ENCODE measurements at places on chromosomes 6 and 20.

DNA sequence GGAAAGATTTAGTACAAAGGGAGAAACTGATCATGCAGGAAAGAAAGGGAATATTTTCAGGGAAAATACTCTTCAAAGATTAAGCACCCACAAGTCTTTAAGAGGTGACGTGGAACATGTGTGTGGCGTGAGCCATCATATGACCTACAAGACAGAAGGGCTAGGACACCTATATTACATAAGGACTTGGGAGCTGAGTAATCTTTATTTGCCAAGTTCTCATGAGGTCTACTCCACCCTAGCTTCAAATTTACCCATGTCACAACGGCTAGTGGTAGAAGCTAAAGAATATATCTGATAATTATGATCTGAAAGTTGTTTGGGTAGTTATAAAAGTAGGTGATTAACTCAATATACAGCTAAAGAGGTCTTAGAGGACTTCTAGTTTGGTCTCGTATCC, 167.8 kb downstream of the GJA10 start:
- DNase-seq: no peak

DNA sequence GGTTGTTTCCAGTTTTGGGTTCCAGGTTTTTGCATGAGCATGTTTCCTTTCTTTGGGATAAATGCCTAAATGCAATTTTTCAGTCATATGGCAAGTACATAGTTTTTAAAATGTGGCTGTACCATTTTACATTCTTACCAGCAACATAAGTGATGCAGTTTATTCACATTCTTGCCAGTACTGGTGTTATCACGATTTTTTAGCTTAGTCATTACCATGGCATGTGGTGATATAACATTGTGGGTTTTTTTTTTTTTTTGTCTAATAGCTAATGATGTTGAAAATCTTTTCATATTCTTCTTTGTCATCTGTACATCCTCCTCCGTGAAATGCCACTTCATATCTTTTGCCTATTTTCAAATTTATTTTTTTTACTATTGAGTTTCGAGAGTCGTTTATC, 2.9 kb upstream of the TDRD6 start:
- no peak for DNase-seq

DNA sequence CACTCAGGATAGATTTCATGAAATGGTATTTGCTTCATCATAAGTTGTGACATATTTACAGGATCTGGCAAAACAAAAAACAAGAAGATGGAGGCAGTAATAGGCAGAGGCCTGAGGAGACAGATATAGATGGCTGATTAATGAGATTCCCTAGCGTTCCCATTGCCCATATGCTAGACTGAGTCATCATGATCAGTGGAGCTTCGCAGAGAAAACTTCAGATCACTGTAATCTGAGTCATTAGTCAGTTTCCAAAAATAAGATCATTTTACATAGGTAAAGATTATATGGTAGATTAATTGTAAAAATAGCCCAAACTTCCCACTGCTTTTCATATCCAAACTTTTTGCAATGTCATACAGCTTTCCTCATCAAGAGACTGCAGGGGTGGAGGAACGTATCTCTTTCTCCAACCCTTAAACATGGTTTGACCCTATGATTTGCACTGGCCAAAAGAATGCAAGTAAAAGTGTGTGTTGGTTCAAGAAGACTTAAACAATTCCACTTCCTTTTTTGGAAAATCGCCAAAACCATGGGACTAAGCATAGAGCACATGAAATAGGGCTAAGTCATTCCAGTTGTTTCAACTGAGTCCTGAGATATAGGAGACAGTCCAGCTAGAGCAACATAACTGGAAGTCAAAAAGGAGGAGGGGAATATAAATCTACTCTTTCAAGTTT, 626.0 kb downstream of the RNF144B start:
- DNase-seq: no peak

DNA sequence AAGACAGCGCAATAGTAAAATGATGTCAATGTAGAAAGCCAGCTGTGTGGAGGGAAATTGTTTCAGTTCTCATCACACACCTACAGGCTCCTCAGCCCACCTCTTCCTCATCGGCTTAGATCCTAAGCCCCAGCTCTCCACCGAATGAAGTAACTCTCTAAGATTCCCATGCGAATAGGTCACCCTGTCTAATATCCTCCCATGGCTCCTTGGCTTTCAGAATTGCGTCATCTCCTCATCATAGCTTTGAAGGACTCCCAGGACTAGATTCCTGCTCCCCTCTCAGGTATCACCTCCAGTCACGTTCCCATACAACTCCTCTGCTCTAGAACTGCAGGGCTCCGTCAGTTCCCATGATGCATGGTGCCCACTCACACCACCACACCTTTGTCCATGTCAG, 16.2 kb upstream of the SLC22A16 start:
- no peak for DNase-seq

DNA sequence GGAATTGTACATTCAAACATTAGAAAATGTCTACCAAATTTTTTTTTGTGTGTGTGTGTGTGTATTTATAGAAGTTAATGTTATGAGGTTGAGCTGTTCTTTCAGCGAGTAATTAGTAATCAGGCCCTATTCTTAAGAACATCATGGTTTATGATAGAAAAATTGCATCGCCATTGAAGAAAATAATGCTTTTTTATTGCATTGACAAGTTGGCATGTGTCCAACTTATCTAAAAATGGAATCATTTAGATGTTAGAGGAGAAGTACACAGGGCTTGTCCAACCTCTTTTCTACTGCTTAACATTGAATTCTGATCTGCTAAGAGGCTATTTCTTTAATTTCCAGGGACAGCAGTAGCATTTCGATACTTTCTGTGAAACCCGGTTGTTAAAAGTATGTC, 61.6 kb upstream of the ADGRG6 start:
- no peak for DNase-seq
